Panc1 (cell line): ENCODE measurements at places on chromosomes 11 and 22. TPM values are rescaled to one million over a fixed set of nuclear protein-coding genes. Genes with fewer than 3 reads are reported as not detected.

DNA sequence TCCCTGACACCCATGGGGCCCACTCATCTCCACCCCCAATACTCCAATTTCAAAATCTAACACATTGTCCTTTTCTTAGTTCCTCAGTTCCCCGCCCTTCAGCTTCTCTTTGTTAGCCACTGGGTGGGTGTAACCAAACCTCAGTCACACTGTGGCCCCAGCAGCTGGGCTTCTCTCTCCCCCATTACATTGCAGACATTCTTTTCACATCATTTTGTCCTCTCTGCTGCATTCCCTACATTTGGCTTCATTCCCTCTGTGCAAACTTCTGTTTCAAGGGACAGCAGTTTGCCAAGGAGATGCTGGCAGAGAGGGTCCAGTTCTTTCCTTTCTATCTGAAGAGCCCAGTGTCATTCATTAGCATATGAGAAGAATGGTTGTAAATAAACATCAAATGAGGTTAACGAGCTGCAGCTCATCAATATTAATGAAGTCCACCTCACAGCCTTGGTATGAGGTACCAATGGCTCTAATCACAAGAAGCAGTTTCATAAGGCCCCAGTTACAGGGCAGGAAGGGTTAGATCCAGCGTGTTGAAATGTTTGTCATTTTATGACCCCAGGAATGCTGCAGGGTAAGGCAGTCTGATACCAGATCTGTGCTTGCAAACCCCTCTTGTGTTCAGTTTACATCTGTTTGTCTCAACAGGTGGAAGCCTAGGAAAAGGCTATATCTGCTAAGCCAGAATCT lies 72.3 kb downstream of the ARFGAP2 start:
- no peak for DNase-seq

DNA sequence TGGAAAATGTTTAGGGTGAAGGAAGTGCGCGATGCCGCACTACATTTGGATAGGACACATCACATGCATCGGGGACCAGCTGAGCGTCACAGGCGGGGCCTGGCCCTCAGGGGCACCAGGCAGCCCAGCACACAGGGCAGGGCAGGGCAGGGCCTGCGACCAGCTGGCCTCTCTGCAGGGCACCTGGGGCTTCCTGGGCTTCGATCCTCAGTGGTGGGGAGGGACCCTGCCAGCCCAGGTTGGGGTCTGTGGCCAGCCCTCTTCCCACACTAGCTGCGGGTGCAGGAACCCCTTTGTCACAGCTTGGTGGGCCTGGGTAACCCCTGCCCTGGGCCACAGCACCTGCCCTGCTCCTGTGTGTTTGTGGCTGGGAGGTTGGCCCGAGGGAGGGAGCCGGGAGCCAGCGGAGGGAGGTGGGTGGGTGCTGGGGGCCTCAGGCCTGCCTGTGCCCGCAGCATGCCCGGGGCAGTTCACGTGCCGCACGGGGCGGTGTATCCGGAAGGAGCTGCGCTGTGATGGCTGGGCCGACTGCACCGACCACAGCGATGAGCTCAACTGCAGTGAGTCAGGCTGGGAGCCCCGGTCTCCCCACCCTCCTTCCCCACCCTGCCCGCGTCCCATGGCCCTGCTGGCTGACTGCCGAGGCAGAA lies 37.9 kb downstream of the ST14 start:
- no peak for DNase-seq

GRCh38 chr22:27531782-27532530 lies 269.6 kb downstream of the MN1 start:
- no peak for DNase-seq

DNA sequence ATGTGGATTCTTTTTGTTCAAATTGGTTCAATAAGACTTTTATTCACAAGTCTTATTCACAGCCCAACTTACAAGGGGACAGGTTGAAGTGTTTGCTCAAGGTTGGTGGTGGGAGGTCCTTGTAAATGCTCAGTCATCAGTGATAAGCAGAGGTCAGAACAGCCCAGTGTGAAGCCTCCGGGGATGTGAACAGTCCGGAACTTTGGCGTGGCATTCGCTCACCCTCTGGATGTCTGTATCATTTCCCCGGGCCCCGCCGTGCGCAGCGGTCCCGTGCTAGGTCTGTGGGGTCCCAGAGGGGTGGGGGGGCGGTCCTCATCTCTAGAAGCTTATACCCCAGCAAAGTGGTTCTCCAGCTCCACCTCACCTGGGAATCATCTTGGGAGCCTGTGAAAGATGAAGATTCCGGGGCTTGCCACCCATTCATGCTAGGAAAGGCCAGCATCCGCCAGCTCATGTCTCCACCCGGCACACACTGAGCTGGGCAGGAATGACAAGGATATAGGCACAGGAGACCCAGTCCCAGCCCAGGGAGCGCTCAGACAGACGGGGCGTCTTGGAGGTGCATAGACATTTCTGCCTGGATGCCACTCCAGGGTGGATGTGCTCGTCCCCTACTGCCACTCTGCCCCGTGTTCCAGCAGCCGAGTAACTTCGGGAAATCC lies 327.5 kb downstream of the TBC1D22A start:
- DNase-seq, result no peak

- no peak for DNase-seq
Observed at GRCh38 chr11:62985041-62985750, 429 bp upstream of the SLC22A6 start.

DNA sequence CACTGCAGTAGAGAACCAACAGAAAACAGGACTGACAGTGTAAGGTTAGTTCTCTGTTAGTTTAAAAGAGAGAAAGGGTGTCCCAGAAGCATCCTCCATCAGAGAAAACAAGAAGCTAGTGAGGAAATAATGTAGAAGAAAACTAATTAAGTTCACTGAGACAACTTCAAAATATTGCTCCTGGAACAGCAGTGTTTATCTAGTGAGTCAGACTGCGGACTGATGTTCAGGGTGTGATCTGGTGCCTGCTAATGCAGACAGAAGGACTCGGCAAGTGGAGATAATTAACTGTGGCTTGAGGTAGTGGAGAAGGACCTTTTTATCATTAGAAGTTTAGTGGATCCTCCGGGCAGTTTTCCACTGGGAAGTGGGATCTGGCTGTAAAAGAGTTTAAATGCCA lies 55.4 kb downstream of the CDON start:
- no peak for DNase-seq

DNA sequence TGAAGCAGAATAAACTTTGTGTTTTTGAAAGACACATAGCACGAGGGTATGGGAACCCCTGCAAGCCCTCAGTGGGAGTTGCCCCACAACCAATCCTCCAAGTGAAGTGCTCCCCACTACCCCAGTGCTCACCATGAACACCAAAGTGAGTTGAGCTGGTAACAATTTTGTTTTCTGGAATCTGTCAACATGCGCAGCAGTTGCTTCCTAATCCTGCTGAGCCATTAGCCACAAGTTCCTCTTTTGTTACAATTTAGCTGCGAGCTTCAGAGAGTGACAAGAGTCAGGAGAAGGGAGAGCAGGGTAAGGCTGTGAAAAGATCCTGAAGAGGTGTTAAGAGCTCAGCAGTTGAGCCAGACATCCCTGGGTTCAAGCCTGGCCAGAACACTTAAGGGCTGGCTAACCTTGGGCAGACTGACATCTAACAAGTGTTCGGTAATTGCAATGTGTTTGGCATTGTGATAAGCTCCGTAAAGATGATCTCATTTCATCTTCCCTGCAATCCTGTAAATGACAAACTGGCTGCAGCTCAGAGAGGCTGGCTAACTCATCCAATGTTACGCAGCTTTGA lies 24.1 kb upstream of the ASPHD2 start:
- DNase-seq, result no peak

- DNase-seq, result no peak
Observed at GRCh38 chr22:44185237-44186120, 4.8 kb downstream of the PARVG start.

DNA sequence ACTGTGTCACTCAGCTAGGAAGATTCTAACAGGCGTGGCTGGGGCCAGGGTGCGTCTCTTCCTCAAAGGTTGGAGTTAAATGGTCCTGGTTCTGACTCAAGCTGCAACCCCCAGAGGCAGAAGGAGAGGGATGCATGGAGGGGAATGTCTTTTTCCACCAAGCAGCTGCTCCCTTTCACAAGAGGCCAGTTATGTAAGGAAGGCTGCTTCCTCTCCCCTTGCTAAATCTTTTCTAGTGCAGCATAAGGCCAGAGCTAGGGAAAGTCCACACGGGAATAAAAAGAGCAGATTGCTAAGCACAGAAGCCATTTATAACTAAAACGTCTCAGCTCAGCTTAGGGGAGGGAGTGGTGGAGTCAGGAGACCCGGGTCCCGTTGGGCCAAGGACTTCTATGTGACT lies 10.0 kb downstream of the PVALB start:
- DNase-seq, result no peak

- DNase-seq, result no peak
Observed at GRCh38 chr11:34916843-34917770, 689 bp downstream of the PDHX start.

The SHISA8 gene
- 0.62 TPM for total RNA-seq

The MEI1 gene
- total RNA-seq, result 0.18 TPM
